NCI-H2227 treated with DMSO at 0.1 percent for 48 hours (cell line): ENCODE measurements at places on chromosomes 12 and 14.

DNA sequence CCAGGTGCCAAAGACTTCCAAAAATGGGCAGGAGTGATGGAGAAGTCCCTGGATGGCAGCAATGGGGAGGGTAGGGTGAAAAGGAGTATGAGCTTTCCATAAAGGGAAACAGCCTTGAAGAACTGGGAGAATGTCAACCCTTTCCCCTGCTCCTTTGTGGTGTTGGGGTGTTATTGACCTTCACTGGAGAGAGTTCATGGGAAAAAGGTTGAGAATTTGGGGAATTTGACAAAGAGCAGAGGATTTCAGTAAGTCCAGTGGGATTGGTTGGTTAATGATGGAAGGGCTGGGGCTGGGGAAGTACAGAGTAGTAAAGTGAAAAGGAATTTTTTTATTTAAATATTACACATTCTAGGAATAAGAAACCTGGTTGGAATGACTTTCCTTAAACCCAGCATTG lies 116.6 kb downstream of the ERC1 start:
- DNase-seq, result no peak

DNA sequence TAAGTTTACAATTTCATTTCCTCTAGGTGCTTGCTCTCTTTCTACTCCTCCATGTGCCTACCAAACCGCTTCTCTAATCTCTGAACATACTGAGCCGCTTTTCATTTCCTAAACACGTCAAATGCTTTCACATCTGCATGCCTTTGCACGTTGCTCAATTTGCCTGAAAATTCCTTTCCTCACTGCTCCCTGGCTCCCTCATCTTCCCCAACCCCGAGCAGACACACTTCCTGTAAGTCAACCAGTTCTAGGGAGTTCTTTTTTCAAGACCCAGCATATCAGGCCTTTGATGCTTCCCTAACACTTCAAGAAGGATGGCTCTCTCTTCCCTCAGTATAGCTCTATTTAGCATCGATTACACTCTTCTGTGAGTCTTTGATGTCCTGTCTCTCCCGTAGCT lies 50.3 kb downstream of the LMO3 start:
- no peak for DNase-seq

GRCh38 chr14:61437381-61437780 lies 116.0 kb downstream of the PRKCH start:
- DNase-seq, result no peak

DNA sequence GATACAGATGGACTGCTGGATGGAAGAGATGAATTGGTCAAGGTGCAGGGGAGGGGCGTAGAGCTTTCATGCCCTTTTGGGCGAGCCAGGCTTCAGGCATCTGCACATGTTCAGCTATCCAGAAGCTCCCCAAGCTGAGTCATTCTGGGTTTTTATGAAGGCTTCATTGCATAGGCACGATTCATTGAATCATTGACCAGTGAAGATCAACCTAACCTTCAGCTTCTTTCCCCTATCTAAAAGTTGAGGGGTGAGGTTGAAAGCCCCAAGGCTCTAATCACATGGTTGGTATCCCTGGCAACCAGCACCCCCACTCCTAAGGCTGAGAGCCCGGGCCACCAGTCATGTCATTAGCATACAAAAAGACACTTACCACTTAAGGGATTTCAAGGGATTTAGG lies 36.3 kb downstream of the RPS29 start:
- DNase-seq, result peak; percentile 9

- DNase-seq, result no peak
These were observed 82.7 kb downstream of the BCL11B start for GRCh38 chr14:99189201-99189801.

DNA sequence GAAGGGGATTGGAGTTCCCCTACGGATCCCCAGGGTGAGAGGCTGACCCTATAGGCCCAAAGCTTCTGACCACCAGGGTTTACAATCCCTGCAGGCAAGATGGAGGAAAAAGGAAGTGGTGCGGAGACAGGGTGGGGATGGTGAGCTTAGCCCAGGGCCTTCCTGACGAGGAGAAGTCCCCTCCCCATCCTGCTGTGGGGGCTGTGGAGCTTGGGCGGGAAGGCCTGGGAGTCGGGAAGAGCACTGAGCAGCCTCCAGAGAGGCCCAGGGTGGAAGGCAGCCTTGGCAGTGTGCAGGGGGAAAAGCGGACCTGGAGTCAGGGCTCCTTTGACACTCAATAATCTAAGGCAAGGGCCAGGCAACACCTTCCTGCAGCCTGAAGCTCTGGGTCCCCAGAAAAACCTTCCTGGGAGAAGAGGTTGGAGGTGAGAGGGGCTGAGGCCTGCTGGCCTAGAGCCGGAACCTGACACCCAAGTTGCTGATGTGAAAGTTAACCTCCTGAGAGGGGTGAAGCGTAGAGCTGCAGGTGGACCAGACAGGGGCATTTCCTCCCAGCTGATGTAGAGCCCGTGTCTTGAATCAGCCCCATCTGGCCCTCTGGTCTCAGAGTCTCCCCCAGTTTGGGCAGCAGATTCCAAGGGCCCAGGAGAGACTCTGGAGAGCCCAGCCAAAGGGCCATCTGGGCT lies 6.0 kb downstream of the HDAC7 start:
- no peak for DNase-seq

DNA sequence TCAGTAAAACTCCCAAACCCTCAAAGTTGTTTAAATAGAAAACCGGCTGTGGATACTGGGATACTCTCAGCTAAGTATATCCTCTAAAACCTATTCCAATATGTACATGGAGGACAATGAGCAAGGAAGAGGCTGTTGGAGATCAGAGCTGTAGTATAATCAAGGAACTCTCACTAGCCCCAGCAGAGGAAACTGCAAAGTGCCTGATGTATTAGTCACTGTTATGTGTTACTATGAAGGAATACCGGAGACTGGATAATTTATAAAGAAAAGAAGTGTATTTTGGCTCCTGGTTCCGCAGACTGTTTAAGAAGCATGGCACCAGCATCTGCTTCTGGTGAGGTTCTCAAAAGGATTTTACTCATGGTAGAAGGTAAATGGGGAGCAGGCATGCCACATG lies 65.6 kb upstream of the RPL10L start:
- no peak for DNase-seq

DNA sequence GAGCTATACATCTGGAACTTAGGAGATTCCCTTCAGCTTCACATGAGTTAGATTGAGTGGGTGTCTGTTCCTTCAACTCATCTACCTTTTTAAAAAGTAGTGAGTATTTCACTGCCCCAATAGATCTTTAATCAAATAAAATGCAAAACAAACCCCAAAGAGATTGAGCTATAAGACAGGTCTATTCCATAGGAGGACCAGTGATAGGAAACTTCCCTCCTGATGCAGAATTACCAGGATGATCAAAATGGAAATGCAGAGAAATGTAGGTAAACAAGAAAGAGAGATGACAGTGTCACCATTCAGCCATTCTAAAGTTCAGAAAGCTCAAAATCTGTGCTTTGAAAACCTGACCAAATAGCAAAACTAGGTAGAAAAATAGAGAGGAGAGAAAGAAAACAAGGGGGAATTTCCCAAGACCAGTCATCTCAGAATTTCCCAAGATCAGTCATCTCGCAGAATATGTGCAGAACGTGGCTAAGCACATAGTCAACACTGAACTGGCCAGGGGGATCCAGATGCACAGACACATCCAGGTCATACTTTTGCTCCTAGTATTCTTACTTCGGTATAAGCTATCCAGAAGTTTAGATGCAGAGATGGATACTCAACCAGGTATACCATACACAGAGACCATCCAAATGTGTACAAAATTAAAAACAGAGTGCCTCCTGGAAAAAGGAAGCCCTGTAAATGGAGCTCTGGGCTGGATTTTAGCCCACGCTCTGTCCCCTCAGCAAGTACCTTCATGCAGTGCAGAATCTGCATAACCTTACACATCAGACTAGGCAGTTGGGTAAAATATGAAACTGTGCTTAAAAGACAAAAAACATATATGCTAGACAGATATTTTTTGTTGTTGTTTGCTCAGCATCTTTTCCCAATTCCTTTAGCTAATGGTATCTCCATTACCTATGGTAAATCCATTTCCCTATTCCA lies 27.4 kb downstream of the SLC41A2 start:
- DNase-seq, result no peak

GRCh38 chr12:77047341-77048109 lies 17.8 kb downstream of the E2F7 start:
- DNase-seq, result no peak

GRCh38 chr12:75891072-75891471 lies 140.5 kb downstream of the PHLDA1 start:
- DNase-seq, result no peak

DNA sequence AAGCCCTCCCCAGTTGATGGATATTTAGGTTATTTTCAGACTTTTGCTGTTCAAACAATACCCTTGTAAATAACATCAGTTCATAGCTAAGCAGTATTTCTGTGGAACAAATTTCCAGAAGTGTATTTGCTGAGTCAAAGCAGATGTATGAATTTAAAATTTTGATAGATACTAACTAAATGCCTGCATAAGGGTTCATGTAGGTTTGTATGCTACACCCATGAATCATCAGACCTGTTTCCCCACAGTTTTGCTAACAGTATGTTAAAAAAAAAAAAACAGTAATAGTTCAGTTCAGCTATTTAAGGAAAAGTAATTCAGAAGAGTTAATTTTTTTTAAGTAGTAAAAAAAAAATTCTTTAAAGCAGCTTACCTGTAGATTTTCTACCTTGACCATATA lies 236.1 kb upstream of the DIO2 start:
- no peak for DNase-seq

DNA sequence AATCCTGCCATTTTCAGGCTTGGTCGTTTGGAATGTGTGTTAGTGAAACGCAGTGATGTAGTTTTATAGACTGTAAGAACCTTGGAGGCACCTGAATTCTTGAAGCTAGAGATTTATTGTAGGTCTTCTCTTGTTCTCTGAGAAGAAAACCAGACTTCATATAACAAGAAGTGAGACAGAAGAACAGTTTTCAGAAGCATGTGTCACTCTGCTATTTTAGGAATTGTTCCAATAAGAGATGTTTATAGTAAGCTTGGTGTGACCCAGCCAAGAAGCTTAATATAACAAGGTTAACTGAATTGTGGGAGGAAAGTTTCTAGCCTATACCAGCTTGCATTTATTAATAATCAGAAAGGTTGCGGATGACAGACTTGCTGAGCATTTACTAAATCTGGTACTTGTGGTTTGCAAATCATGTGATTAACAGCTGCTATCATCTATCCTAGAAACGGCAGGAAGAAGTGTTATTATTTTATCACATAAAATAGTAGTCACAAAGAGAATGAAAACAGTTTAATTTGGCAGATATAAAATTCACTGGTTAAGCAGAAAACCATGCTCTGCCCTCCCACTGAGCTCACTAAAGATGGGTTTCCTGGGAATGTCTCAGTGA lies 49.2 kb upstream of the BCAT1 start:
- no peak for DNase-seq

DNA sequence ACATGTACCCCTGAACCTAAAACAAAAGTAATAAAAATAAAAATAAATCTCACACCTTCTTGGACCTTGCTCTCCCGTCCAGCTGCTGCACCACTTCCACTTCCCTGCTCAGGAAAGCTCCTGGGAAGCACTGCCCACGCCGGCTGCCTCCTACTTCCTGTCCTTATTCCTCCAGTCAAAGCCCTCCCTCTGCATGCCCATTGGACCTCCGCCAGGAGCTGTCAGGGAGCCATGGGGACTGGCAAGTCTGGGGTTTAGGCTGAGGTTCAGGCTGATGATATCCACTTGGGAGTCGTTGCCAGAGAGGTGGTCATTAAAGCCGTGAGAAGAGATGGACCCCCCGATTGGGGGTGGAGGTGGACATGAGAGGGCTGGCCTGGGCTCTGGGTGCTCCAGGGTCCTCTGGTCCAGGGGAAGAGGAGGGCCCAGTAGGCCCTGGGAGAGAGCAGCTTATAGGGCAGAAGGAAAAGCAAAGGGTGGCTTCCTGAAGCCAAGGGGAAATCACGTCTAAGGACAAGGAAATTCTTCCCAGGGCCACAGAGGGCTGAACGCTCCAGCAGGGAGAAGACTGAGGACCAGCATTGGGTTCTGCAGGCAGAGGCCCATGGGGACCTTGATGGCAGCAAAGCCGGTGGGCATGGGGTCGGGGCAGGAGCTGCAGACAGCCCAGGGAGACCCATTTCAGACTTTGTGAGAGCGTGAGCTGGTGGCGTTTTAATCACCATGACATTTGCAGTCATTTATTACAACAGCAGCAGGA lies 78.7 kb downstream of the FZD10 start:
- DNase-seq, result no peak

DNA sequence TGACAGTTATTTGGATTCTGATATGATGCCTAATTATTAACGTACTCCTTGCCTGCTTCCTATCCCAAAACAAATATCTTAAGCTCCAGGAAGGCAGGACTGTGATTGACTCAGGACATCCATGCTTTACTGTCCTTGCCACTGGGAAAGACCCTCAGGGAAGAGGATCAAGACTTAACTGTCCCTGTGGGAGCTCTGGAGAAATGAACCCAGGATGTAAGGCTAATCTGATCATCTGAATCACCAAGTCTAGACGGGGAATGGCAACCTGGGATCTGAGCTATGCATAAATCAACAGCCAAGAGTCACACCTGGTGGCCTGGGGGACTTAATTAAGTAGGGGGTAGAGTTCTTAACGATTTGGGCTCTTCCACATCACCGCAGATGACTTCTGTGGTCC lies 153.2 kb upstream of the BCL2L14 start:
- no peak for DNase-seq

- DNase-seq, result no peak
These were observed 1.4 kb downstream of the ACAD10 start for GRCh38 chr12:111687255-111687654.

- no peak for DNase-seq
These were observed 101.2 kb downstream of the TMEM30B start for GRCh38 chr14:61179796-61180398.

GRCh38 chr12:95096378-95096777 lies 23.0 kb upstream of the NR2C1 start:
- DNase-seq, result peak; percentile 5

GRCh38 chr12:66962290-66962689 lies 283.4 kb upstream of the GRIP1 start:
- no peak for DNase-seq

DNA sequence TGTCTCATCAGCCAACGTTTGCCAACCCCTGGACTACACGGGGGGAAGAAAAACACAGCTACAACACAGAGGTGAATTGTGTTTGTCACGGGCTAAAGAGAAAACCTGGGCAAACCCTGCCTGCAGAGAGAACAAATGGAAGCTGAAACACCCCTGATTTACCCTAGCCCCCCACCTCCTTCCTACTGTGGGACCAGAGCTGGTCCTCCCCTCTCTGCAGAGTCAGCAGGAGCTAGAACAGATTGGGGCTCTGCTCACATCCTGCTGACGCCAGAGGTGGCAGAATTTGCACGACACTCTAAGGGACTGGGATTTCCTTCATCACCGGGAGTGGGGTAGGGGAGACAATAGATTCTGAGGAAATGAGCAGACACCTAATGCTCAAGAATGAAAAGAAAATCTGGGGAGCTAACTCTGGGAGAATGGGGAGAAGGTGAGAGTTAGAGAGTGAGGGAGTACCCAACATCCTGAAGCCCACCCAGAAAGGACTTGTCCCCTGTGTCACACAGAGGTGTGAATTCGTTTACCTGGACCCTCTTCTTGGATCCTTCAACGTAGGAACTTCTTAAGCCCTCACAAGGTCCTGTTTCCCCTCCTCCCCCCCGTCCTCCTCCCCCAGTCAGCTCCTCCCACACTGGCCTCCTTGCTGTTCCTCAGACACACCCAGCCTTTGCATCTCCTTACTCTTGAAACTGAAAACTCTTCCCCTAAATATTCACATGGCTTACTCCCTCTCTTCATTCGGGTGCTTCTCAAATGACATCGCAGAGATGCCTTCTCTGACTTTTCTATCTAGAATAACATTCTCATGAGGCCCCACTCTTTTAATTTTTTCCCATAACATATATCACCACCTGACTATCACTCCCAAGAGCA lies 26.2 kb upstream of the CDKN3 start:
- no peak for DNase-seq

GRCh38 chr12:118357257-118358007 lies 15.3 kb downstream of the TAOK3 start:
- DNase-seq, result peak; percentile 42

GRCh38 chr12:52395761-52396434 lies 10.2 kb downstream of the KRT82 start:
- no peak for DNase-seq
